ENCODE measurements at places on chromosomes 6 and 20.

GRCh38 chr20:11267762-11268335 is 594.0 kb upstream of the JAG1 start:
- DNase-seq = no peak

- DNase-seq = no peak
These were observed 28.8 kb upstream of the ME1 start for GRCh38 chr6:83459663-83460062.

DNA sequence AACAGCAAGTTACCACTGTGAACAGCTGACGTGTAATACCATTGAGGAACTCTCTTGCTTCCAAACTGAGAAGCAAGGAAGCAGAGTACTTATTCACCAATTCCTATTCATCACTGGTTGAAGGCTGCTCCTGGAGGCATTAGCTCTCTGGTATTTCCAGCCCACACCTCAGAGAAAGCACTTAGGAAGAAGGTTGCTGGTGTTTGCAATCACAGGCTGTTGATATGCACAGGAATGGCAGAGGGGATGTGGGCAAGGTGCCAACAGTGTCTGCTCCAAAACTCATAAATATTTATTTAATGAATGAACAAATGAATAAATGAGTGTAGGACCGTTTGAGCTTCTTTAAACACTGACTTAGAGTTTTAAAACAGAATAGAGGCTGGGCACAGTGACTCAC is 6.9 kb upstream of the RRBP1 start:
- DNase-seq = no peak

GRCh38 chr6:87965806-87966205 is 81.8 kb upstream of the SPACA1 start:
- no peak for DNase-seq

GRCh38 chr6:130603391-130603790 is 223.8 kb upstream of the SMLR1 start:
- DNase-seq = no peak

GRCh38 chr20:10970109-10970508 is 296.3 kb upstream of the JAG1 start:
- no peak for DNase-seq

- no peak for DNase-seq
These were observed 2.8 kb upstream of the CDSN start for GRCh38 chr6:31122791-31123706.

GRCh38 chr20:38833154-38833856 is 27.8 kb downstream of the PPP1R16B start:
- DNase-seq = no peak
